SJSA1 (cell line): ENCODE measurements at places on chromosomes 5 and 9.

DNA sequence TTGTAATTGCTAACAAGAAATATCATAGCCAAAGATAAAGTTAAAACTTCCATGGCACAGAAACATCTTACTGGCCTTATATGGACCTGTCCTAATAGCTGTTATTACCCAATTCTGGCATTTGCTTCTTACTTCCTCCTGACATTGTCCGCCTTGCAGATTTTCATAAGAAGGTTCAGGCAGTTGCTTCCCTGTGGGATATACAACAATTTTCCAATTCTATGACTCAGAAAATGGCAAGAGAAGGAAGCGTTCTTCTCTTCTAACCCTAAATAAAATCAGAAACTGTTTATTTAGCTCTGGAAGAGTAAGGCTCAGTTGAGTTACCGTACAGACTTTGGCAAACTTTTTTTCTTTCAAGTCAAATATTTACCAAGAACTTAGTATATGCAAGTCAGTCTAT is 1.7 kb downstream of the PRKAA1 start:
- no peak for DNase-seq

DNA sequence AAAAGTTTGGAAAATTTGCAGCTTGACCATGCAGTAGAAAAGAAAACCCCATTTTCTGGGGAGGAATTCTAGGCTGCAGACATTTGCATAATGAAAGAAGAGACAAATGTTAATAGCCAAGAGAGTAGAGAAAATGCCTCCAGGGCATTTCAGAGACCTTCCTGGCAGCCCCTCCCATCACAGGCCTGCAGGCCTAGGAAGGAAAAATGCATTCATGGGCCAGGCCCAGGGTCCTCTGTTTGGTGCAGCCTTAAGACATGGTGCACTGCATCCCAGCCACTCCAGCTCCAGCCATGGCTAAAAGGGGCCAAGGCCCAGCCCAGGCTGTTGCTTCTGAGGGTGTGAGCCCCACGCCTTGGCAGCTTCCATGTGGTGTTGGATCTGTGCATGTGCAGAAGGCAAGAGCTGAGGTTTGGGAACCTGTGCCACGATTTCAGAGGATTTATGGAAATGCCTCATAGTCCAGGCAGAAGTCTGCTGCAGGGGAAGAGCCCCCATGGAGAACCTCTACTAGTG is 75.0 kb upstream of the OR13F1 start:
- DNase-seq = no peak

GRCh38 chr5:100584069-100584468 is 48.9 kb downstream of the FAM174A start:
- no peak for DNase-seq

GRCh38 chr5:65986050-65986451 is 59.7 kb downstream of the ERBIN start:
- DNase-seq = no peak

DNA sequence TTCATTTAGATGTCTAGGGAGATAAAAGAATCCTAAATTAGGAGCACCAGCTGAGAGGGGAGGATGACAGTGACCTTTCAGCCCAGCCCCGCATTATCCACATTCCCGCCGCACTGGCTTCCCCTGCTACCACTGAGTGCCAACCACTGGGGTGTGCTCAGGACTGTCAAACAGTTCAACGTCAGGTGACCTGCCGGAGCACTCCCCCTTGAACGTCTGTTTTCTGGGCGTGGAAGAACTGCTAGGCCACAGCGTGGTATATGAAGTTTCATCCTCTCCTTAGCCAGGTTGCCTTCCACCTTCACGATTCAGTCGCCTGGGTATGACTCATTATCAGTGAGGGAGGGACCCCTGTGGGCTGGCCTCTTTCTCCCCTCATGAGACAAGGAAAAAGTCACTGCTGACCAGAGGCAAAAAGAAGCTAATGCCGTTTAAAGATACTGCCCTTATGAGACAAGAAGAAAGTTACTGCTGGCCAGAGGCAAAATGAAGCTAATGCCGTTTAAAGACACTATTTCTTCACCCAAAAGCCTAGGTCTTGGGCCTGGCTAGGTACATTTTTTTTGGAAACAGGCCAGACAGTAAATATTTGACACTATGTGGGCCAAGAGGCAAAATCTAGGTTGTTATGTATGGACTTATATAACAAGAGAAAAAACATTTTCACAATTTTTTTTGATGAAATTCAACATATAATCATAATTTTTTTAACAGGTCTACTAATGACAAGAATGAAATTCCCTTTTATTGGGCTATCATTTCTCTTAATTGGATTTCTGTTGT is 4.6 kb downstream of the NMRK1 start:
- no peak for DNase-seq

- no peak for DNase-seq
Measured at GRCh38 chr5:31235381-31235780, 41.9 kb downstream of the CDH6 start.

- no peak for DNase-seq
Measured at GRCh38 chr9:124855566-124855943, 2.3 kb downstream of the WDR38 start.

DNA sequence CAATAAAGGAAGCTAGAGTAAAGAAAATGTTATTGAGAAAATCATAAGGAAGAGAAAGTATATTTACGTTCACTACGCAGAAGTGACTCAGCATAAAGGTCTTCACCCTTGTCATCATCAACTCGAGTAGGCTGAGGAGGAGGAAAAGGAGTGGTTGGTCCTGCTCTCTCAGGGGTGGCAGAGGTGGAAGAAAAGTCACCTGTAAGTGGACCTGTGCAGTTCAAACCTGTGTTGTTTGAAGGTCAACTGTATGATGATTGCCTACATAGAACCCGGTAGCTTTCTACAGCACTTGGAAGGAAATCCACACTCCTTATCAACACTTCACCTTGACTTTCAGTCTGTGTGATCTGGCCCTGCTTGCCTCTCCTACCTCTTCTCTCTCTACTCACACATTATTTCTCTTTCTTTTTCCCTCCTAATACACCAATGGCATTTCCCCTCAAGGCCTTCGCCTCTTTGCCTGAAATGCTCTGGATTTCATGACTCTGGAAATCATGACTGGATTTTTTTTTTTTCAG is 109.3 kb upstream of the CPEB4 start:
- DNase-seq = no peak

- no peak for DNase-seq
Measured at GRCh38 chr5:142350021-142350420, 25.2 kb upstream of the SPRY4 start.

DNA sequence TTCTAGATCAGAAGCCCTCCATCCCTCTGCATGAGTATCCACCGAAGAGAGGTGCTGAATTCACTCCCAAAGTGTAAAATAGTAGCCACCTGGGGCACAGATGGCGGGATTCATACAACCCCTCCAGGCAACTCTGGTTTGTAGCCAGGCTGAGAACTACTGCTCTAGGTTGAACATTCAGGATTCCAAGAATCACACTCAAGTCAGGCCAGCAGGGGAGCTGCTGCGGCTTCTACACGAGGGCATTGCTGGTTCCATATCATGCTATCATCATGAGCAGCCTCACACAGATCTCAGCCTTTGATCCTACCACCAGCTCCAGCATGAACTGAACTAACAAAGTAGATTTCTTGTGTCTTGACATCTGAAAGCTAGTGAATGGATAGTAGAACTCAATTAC is 367.9 kb downstream of the DIRAS2 start:
- DNase-seq = no peak

- DNase-seq = no peak
Measured at GRCh38 chr5:127827451-127827850, 124.3 kb downstream of the CCDC192 start.

DNA sequence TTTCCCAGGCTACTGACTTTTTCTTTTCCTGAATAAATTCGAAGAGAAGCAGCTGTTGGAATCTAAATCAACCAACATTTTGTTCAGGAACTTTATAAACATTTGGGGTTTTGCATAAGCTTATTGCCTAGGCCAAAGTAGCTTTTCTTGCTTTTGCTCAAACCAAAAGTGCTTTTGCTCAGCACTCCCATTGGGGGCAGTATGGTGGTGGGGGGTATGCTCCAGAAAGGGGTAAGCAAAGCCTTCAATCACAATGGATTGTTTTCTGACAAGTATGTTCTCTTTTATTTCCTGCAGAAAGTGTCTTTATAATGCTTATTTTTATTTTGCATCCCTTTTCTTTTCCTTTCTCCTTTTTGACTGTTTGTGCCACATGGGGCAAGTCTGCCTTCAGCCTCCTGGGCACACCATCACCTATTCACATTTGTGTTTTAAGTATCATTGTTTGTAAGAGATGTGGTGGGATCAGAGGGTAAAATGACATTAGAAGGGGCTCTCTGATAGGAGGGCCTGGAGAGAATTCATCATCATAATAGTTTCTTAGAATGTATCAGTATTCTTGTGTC is 86.0 kb downstream of the PRDM6 start:
- no peak for DNase-seq
